Sciatic nerve (tissue), 2 donors: ENCODE measurements at places on chromosomes 1 and 21.

DNA sequence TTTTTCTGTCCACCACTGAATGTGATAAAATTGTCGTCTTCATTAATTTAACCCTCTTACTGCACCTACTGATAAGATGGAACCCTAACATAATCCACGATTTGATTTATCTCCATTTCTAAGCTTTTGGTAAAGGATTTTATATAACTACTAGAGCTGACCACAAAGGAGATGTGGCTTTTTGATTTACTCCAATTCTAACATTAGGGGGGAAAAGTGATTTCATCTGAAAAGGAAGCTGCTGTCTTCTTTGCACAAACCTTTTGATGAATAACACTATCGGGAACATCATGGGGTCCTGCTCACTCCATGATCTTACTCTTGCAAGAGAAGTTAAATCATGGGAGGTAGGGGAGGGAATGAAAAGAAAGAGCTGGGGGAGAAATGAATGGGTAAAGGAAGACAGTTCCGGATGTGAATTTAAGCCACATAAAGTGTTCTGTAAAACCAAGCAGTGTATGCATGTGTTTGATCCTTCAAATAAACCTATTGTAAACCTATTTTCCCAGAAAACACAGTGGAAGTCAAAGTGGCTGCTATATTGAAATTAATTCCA lies 161.8 kb downstream of the GABPA start:
- no peak for DNase-seq

GRCh38 chr1:6612641-6613360 lies 730 bp upstream of the PHF13 start:
- DNase-seq: peak; percentile 75

GRCh38 chr1:193726722-193727121 lies 540.3 kb upstream of the B3GALT2 start:
- DNase-seq: no peak

- DNase-seq: no peak
Observed at GRCh38 chr21:46312949-46313348, 10.7 kb downstream of the C21orf58 start.

DNA sequence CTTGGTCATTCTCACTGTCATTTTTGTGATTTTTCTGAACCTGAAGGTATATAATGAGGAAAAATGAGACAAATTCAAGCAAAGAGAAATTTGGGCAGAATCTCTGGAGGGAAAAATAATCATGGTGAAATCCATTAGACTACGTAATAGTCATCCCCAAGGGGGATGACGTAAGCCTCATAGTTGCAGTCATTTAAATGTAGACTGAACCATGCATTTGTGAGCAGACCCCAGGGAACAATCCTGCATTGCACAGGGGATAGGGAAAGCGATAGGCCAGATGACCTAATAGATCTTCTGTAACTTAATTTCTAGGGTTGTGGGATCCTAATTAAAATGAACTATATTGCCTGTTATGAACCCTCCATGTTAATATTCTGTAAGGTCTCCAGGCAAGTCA lies 167.4 kb upstream of the C1orf21 start:
- no peak for DNase-seq

- no peak for DNase-seq
Observed at GRCh38 chr1:205044741-205045140, 1.7 kb downstream of the CNTN2 start.

GRCh38 chr1:54487571-54488050 lies 60.4 kb upstream of the ACOT11 start:
- DNase-seq: peak; percentile 70

GRCh38 chr1:150559656-150560010 lies 10.4 kb downstream of the ADAMTSL4 start:
- no peak for DNase-seq

- no peak for DNase-seq
Observed at GRCh38 chr1:48654606-48655210, 122.0 kb downstream of the BEND5 start.

DNA sequence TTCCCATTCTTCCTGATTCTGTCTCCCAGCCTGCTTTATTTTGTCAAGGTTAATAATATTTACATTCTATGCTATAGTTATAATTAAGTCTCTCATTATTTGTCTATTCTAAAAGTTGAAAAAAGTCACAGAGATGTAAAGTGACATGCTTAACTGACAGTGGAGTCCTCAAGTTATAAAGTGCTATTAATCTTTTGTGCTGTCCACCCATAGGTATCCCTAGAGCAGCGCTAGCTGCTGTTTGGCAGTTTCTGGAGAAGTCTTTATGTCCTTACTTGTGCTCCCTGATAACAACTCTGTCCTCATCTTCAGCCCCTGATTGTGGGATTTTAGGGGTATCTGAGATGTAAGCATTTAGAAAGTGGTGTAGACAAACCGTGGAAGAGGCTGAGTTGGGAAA lies 13.1 kb downstream of the BACH1 start:
- DNase-seq: no peak

DNA sequence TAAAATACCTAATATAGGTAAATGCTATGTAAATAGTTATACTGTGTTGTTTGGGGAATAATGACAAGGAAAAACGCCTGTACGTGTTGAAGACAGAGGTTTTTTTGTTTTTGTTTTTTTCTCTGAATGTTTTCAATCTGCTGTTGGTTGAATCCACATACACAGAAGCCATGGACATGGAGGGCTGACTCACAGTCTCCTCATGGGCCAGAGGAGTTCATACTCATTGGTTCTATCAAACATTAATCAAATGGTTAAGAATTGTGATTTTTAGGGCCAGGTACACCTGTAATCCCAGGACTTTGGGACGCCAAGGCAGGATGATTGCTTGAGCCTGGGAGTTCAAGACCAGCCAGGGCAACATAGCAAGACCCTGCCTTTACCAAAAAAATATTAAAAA lies 20.5 kb downstream of the MIER1 start:
- no peak for DNase-seq

GRCh38 chr1:6614019-6614928 lies 743 bp downstream of the PHF13 start:
- peak; percentile 84 for DNase-seq

GRCh38 chr1:160716013-160716412 lies 4.4 kb upstream of the CD48 start:
- DNase-seq: no peak

DNA sequence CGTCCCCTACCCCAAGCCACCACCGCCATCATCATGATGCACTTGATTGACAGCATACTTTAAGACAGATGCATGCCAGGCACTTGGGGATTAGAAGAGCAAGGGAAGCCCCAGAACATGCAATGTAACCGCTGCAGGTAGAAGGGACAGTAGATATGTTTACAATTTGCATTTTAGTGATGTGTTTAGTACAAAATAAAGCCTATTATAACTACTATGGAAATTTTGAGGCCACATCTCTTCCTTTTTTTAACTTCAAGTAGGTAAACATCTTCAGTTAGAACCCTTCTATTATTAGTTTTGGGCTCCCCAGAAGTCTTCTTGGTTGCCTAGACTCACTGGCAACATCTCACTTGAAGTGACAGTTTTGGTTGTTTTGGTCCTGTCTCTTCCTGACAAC lies 25.3 kb downstream of the CR1L start:
- no peak for DNase-seq

DNA sequence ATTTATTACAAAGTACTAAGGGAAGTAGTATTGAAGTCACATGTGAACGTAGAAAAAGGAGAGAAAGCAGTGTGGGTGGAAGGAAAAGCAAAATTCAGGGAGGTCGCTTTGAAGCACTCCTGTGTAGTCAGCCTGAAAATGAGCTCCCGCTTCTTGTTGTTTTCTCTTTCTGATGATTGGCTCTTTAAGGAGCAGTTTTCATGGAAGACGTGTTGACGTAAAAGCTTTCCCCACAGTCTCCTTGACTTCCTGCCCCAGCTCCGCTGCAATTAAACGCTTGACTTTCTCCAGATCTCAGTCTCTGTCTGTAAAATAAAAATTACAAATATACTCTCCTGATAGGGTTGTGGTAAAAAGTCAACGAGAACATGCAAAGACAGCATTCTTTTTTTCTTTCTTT lies 661.5 kb upstream of the ZP4 start:
- DNase-seq: no peak

GRCh38 chr1:154742606-154743005 lies 127.5 kb downstream of the KCNN3 start:
- DNase-seq: no peak

DNA sequence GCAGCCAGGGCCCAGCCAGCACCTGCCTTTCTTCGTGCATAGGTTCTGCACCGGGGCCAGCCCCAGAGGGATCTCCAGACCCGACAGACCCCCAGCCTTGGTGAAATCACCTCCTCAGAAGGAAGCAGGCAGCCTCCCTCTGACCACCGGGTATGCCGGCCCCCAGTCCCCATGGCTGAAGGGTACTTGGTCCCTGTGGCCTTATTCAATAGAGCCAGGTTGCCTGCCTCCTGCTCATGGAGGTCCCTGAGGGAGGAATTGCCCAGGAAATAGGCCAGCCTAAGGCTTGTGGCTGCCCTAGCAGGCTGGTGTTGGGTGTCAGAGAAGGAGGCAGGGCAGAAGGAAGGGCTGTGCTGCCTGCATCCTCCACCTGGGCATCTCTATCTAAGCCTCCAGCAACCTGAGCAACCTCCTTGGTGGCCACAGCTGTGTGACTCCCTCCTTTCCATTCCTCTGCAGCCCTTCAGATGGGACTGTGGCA lies 338.2 kb upstream of the VAMP3 start:
- no peak for DNase-seq

DNA sequence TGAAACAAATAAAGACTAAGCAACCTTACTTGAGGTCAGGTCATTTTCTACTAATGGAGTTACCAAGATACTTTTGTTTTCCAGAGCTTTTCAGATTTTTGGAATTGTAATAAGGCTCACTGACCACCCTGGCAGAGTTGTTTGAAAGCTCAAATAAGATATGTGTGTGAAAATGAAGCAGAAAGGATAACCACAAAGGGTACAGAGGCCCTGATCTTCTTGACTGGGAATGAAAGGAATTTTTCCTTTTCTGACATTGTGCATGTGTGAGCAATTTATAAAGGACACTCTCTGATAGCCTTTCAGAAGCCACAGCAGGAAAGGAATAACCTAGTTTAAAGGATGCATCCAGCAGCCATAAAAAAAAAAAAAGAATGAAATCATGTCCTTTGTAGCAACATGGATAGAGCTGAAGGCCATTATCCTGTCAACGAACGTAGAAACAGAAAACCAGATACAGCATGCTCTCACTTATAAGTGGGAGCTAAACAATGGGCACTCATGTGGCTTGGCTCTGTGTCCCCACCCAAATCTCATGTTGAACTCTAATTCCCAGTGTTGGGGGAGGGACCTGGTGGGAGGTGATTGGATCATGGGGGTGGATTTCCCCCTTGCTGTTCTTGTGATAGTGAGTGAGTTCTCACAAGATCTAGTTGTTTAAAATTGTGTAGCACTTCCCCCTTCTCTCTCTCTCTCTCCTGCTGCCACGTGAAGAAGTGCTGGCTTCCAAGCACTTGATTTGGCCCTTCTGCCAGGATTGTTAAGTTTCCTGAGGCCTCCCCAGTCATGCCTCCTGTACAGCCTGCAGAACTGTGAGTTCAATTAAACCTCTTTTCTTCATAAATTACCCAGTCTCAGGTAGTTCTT lies 3.1 kb upstream of the SRP9 start:
- no peak for DNase-seq

GRCh38 chr1:246779561-246780175 lies 55.5 kb downstream of the SCCPDH start:
- DNase-seq: no peak

GRCh38 chr1:176656257-176656995 lies 193.5 kb downstream of the PAPPA2 start:
- no peak for DNase-seq

- DNase-seq: no peak
Observed at GRCh38 chr1:8903908-8904650, 25.6 kb upstream of the ENO1 start.

GRCh38 chr1:25900219-25900618 lies 6.0 kb downstream of the STMN1 start:
- DNase-seq: no peak

- DNase-seq: no peak
Observed at GRCh38 chr21:44762221-44763049, 39.2 kb downstream of the UBE2G2 start.

GRCh38 chr1:67019600-67020136 lies 34.3 kb downstream of the SLC35D1 start:
- DNase-seq: no peak

GRCh38 chr1:56824271-56824670 lies 5.1 kb upstream of the FYB2 start:
- no peak for DNase-seq

DNA sequence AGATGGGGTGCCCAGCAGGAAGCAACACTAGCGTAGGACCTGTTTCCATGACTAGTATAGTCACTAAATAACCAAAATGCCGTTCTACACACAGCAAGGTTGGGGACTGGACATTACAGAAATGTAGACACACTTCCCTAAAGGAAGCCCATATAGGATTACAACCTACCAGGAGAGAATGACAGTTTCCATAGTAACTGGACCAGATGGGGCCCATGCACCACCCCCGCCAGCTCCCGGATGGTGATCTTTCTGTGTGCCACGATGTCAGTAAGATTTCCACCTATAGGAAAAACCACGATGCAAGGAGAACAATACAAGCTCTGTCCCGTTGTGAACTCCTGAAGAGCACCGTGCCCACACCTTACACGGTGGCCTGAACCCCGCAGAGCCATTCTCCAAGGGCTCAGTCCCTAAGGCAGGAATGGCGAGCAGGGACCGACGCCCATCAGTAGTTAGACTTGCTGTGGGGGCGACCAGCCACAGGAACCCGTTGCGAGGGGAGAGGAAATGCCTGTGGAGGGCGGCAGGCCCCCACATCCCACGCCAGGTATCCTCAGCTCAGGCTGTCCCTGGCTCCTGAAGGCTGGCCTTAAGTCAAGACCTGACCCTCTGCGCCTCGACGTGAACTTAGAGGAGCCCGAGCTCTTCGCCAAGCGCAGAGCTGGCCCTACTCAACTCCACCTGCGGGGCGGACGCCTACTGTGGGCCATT lies 13.6 kb upstream of the CEP85 start:
- DNase-seq: no peak

GRCh38 chr1:225777058-225777582 lies 506 bp upstream of the SRP9 start:
- DNase-seq: no peak

GRCh38 chr1:109802901-109803561 lies 39.3 kb upstream of the EPS8L3 start:
- DNase-seq: peak; percentile 53

GRCh38 chr1:65281846-65282245 lies 27.5 kb upstream of the DNAJC6 start:
- no peak for DNase-seq

- no peak for DNase-seq
Observed at GRCh38 chr1:33118274-33118673, 37.3 kb downstream of the AZIN2 start.

DNA sequence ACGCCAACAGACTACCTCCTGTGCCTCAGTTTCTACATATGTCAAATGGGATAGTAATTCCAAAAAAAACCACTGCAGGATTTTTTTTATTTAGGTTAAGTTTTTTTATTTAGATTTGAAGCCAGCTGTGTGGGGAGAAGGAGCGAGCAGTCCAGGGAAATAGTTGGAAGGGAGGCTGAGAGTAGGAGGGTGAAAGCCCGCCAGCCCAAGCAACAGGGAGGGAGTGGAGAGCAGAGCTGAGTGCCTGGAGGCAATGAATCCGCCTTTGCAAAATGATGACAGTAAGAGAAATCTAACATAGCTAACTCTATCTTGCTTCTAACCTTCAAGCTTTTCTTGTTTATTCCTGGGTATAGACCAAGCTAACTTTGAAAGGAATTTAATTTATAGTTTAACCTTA lies 15.6 kb upstream of the C1orf198 start:
- DNase-seq: no peak
